ENCODE measurements at places on chromosomes 11 and 22.

DNA sequence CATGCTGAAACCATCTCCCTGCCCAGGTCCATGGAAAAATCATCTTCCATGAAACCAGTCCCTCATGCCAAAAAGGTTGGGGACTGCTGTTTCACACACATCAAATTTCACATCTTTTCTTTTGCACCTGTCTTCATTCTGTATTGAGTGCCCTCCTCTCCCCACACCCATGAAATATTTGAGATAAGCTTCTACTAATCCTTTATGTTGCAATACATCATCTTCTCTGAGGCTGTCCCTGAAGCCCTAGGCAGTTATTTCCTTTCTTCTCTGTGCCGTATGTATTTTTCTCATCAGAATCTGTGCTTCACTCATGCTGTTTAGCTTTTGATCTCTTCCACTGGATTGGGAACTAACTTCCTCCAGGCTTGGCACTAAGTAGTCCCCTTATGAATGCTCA, 40.0 kb upstream of the RRM1 start:
- no peak for DNase-seq

DNA sequence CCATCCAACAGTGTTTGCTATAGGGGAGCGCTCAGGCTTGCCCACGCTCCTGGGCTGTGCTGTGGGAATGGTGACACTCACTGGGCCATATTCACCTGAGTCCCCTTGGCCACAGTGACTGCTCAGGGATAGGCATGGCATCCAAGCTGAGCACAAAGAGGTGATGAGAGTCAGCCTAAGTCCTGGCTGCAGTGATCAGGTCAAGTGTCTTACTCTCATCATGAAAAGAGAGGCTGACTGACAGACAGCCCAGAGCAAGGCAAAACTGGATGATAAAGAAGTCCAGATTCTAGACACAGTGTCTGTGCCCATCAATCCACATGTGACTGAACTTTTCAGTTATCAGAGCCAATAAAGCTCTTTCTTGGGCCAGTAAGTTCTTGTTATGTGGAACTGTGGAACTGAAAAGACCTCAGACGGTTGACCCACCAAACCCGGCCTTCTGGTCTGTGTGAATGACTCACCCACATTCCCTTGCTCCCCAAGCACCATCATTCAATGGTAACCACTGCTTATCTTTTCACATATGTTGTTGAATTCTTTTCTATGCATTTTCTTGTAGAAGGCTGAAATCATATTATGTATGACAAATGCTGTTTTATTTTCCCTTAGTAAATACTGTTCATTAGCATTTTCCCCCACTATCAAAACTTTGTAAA, 43.2 kb upstream of the YPEL1 start:
- no peak for DNase-seq

- no peak for DNase-seq
Measured at GRCh38 chr22:31022516-31022915, 53.5 kb downstream of the TUG1 start.

DNA sequence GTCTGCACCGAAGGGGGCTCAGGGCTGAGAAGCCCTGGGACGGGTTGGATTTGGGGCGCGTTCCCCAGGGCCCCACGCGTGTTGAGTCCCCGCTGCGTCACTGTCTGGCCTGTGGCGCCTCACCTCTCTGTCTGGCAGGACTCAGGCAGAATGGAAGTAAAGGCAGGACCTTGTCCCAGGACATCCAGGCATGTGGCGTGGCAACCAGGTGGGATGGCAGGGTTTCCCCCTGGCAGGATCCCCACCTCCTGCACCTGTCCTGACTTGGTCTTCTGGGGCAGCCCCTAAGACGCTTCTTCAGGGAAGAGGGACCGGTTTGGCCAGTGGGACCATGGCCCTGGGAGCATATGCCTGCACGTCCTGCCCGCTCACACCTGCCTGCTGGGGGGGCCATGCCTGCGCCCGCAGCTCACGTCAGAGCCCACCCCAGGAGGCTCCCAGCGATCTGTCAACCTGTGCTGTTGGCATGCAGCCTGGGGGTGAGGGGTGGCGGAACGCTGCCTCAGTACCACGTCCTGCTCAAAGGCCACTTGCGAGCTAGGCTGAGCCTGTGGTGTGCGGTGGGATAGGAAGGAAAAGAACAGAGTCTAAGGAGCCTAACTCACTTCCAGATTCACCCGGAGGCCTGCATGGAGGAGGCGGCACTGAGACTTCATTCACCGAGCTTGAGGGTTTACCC, 72.7 kb downstream of the KCNQ1 start:
- DNase-seq: no peak

- DNase-seq: peak; percentile 79
Measured at GRCh38 chr11:118928101-118928869, 2.6 kb upstream of the BCL9L start.

- DNase-seq: no peak
Measured at GRCh38 chr11:119891055-119891768, 162.2 kb upstream of the NECTIN1 start.

GRCh38 chr11:79200398-79201070, 240.3 kb downstream of the TENM4 start:
- DNase-seq: no peak

DNA sequence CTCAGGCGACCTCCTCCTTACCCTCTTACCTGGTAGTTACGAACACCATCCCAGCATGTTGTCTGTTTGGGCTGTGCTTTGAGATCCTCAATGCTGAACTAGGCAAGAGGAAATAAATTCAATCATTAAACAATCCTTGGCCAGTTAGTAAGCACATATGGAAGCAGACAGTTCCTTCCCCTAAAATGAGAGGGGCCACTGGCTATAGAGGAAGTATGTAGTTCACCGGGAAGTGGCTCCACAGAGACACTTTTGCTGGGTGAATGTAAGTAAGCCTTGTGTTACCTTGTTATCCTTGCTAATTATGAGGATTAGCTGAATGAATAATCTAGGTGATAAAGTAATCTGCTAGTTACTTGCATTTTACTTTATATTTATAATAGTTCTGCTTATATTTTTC, 2.9 kb downstream of the THYN1 start:
- no peak for DNase-seq

GRCh38 chr11:74970852-74971395, 17.8 kb upstream of the NEU3 start:
- DNase-seq: no peak

- DNase-seq: no peak
Measured at GRCh38 chr22:38246692-38247091, 26.1 kb downstream of the TMEM184B start.
